HTR-8/SVneo (cell line): ENCODE measurements at places on chromosomes 5 and 9.
A peak's percentile ranks its signal among the peaks of the same experiment; 100 is the strongest.

GRCh38 chr9:101601904-101602765 is 7.4 kb upstream of the PPP3R2 start:
- DNase-seq, result peak; percentile 46

- DNase-seq, result no peak
These were observed 338.5 kb downstream of the PLK2 start for GRCh38 chr5:58121391-58121790.

DNA sequence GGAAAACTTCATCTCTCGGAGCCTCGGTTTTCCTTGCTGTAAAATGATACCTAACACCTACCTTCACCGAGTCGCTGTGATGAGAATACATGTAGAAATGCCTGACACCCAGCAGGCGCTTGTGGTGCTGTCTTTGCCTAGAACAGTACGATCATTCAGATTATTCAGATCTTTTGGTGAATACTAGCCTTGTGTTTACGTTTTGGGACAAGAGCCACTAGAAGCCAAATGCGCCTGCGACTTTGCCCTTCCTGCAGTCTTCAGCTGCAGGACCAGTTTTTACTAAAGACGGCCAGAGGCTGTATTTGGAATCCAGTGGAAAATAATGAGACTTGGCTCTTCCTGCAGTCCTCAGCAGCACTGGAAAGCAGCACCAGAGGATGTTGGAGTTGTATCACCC is 189.6 kb downstream of the TRIO start:
- no peak for DNase-seq

GRCh38 chr5:177364159-177364962 is 6.6 kb downstream of the RGS14 start:
- DNase-seq, result no peak

GRCh38 chr5:179270581-179271427 is 74.5 kb downstream of the ADAMTS2 start:
- DNase-seq, result no peak

- no peak for DNase-seq
These were observed 135.5 kb downstream of the GLIS3 start for GRCh38 chr9:4164356-4164755.

GRCh38 chr9:96258967-96259366 is 43.0 kb downstream of the HSD17B3 start:
- DNase-seq, result no peak

- DNase-seq, result no peak
These were observed 211.7 kb downstream of the TLE1 start for GRCh38 chr9:81477669-81478068.

GRCh38 chr5:136063778-136064465 is 35.1 kb downstream of the TGFBI start:
- no peak for DNase-seq

- DNase-seq, result no peak
These were observed 54.7 kb downstream of the GAS1 start for GRCh38 chr9:86892576-86892975.

DNA sequence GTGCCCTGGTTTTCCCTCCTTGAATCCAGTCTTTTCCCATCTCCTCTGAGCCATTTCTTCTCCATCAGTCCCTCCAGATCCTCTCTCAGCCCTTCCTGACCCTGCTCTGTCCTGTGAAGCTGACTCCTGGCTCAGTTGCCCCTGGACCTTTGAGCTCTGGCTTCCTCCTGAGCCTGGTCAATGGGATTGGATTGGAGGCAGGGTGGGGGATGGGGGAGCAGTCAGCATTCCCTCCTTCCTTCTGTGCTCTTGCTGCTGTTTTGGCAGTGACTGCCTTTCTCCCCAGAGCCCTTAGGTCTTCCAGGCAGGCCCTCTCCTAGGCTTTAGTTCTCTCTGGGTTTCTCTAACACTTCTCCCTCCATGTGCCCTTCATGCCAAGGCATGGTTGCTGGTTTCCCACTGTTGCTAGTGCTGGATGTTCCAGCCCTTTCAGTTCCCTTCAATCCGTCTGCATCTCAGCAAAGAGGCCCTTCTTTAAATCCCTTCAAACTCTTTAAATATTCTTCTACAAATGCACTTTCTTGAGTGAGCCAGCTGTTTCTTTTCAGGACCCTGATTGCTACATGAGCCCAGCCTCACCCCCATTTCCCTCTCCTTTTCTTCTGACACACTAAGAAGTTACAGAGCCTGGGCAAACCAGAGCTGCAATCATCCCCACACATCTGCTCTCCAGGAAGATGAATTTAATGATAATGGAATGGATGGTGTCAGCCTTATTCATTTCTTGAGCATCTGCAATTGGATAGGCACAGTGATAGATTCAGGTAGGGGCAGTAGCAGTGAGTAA is 2.2 kb downstream of the TNFSF15 start:
- DNase-seq, result no peak

DNA sequence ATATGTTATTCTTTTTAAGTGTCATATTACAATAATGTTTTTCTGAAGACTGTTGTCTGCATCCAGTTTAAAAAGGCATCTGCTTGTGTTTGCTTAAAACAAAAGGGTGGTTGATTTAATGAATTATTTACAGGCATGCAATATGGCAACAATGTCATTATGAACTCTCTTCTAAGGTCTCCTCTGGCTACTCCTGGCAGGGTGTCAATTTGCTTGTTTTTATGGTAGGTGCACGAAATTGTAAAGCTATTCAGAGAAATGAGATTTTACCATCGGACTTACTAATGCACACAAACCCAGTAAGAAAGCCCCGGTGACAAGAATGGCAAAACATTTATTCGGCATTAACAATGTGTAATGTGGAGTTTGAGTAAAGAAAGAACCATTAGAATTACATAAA is 539.8 kb upstream of the ZNF608 start:
- no peak for DNase-seq

- no peak for DNase-seq
These were observed 20.7 kb downstream of the ITGA1 start for GRCh38 chr5:52808316-52808901.

- no peak for DNase-seq
These were observed 257.6 kb downstream of the RFX3 start for GRCh38 chr9:3268223-3268622.

- DNase-seq, result no peak
These were observed 94.6 kb upstream of the DMRT1 start for GRCh38 chr9:746661-747434.

GRCh38 chr9:101027236-101027635 is 1.3 kb upstream of the PLPPR1 start:
- DNase-seq, result no peak

DNA sequence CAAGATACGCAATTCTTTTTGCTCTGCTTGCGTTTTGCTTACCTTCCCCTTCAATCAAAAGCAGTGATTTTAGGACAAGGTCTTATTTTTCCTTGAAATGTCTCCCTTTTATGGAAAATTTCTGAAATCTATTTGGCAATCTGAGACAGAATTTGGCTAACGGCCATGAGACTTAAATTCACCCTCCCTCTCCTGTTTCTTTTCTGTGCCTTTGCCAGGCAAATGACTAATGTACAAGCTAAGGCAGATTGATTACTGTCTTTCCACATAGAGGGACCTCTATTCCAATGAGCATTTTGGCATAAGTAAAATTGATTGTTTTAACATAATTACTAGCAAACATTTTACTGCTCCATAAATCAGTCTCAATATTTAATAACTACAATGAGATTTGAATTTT is 31.7 kb downstream of the FAM81B start:
- DNase-seq, result no peak

DNA sequence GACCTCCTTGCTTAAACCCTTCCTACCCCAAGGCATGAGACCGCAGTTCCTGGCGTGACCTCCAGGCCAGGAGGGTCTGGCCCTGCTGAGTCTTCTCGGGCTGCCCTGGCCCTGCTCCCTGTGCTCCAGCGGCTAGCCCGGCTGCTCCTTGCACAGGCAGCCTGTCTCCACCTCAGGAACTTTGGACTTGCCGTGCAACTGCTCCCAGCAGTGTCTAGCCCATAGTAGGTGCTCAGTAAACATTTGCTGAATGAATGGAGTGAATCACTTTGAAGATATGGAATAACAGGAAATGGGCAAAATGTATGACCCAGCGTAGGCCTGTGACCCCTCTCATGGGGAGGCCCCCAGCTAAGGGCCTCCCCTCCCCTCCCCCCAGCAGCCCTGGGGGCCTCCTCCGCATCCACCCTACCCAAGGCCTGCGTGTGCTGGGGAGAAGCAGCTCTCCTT is 127.1 kb downstream of the ZNF354C start:
- DNase-seq, result no peak

- peak; percentile 20 for DNase-seq
These were observed 48.9 kb upstream of the CACNA1B start for GRCh38 chr9:137828527-137829259.

DNA sequence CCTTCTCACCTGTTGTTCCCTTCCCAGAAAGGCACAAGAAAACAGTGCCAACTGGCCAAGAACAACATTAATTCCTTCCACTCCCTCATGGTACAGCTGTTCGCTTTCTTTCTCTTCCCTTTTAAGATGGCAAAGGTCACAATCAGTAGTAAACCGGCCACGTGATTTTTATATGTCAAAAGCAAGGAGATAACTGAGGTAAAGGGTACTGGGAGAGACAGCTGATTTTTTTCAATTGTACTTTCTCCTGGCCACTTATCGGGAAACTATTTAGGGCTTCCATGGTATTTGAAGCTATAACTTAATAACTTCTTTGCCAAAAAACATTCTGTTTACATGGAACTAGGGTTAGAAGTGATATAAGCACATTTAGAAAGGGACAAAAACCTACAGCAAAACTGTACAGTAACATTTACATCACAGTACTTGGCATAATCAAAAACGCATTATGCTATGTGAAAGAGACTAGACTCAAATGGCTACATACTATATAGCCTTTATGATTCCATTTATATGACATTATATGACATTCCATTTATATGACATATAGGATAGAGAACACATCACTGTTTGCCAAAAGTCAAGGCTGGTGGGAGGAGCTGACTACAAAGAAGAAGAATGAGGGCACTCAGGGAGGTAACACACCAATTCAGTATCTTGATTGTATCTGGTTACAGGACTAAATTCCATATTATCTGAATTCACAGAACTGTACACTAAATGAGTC is 24.8 kb downstream of the PLPP1 start:
- no peak for DNase-seq

DNA sequence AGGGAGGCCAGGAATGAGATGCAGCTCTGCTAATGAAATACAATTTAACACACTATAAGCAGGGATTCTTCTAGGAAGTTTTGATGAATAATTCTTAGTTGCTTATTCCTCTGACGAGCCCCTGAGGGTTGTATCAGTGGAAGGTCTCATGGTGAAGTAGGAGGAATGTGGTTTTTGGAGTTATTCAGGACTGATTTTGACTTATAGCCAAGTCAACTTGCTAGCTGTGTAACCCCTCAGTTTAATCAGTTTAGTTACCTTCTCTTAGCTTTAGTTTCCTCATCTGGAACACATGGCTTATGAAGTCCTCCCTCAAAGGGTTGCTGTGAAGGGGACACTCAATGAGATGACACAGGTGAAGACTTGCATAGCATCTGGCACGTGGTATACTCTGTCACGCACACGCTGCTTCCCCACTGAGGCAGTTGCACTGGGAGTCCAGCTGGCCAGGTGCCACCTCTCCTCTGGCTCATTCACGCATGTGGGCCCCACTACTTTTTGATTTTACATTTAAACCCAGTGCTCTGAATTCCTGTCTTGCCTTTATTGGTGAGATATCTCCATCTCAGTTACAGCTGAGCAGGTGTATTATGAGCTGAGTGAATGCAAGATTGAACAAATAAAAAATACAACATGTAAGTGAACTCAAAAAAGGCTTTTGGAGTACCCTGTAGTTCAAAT is 415.0 kb downstream of the ARHGEF28 start:
- no peak for DNase-seq
